Stimulated activated naive B cell treated with anti-CD40 and anti-IgM and Interleukin-4, amounts not matched to agents 10 μg/mL and 1 μg/mL and 100 μg/mL, for 72 hours (primary cell): ENCODE measurements at places on chromosomes 2 and 18.

- DNase-seq = no peak
Observed at GRCh38 chr2:225288986-225289385, 110.5 kb upstream of the NYAP2 start.

DNA sequence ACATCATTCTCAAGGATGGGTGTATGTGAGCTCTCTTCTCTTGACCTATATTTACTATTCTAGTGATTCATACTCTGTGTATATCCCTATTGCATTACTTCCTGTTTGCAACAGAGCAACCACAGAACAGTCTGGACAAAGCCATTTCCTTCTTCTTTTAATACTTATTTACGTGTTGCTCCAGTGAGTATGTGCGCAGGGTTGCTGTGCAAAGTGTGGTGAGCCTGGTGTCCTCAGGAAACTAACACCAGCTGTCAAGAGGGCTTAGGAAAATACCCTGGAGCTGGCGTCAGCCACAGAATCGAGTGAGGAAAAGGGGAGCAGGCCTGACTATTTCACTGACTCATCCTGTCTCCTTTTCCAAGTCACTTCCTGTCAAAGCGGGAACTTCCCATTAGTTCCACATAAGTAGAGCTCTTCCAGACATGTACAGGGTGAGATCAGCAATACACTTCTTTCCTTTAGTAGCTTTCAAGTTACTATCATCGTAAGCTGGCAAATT lies 214.1 kb upstream of the COPS8 start:
- DNase-seq = no peak

DNA sequence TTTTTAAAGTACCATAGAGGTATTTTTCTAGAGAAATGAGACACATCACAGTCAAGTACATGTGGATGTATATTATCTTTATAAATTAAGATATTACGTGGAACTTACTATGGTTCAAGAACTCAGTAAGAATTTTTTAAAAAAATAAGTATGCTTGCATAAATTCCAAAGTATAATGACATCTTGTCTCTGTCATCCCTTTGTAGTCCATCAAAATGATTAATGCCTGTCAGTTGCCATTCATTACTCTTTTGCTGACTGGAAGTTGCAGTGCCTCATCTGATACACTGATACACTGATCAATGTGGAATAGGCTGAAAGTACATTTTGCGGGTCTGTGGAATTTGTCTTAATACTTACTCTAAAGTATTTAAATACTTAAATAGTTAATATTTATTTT lies 177.2 kb downstream of the GALNT13 start:
- no peak for DNase-seq

DNA sequence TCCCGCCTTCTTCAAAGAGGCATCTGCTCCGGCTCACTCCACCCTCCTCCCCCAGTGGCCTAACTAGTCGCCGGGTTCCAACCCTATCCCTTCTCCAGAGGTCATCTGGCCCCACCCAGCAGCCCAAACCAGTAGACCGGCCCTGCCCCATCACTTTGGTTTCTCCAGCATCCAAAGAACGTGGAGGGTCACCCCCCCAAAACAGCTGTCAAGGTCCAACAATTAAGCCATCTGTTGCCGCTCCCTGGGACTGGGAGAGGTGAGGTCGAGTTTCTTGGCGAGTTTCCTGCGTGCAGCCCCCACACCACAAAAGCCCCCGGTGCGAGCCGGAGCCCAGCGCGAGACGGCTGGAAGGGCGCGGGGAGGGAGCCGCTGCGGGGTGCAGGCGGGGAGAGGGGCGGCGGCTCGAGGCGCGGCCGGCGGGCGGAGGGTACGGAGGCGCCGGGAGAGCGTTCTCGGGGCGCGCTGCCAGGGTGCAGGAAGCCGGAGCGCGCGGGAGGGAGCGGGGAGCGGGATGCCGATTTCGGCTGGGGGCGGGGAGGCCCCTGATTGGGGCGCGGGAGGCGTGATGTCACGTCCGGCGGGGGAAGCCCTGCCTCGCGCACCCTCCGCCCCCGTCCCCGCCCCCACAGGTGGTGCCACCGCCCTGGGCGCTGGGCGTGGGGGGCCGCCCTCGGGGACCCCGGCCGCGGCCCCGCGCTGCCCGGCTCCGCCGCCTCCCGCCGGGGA lies 571 bp upstream of the GPC1 start:
- peak; percentile 72 for DNase-seq

DNA sequence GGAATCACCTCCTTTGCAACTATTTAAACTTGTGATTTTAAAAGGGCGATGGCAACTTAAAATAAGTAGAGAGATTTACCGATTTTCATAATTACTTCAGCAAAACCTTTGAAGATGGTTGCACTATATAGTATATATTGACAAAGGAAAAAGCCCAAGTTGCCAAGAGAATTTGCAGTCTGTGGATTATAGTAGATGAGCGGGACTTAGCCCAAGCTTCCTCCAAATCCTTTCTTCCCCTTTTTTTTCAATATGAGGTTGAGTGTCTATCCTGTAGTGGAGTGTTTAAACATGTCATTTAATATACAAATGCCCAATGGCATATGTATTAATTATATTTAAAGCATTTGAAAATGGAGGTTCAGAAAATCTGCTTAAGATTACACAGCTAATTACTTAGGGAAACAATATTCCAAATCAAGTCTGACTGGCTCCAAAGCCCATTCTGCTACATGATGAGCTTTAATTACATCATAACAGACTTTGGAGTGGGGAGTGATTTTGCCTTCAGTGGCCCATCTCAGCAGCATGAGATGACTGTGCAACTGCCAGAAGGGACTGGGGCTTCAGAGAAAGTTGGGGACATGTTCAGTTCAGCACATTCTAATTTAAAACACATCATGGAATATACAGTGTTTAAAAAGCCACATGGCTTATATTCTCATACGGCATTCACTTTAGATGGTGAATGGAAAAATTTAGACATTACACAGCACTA lies 73.2 kb downstream of the COL3A1 start:
- DNase-seq = no peak

- DNase-seq = no peak
Observed at GRCh38 chr2:164028814-164029534, 293.2 kb upstream of the FIGN start.

DNA sequence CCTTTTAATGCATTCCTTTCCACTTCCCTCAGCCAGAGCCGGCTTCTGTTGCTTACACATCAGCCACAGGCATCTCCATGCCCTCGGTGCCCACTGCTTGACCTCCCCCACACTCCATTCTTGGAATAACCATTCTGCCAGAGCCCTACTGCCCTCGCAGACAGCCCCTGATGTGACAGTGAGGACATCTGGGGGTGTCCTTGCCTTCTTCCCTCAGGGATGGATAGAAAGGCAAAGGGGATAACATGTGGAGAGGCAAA lies 6.4 kb upstream of the NPPC start:
- no peak for DNase-seq
